ENCODE measurements at places on chromosomes 11 and 22.
A peak's percentile ranks its signal among the peaks of the same experiment; 100 is the strongest.

- DNase-seq: no peak
Measured at GRCh38 chr22:41913040-41913719, 1.7 kb downstream of the SHISA8 start.

- no peak for DNase-seq
Measured at GRCh38 chr11:41316751-41317150, 142.7 kb downstream of the LRRC4C start.

GRCh38 chr11:33160587-33160986, 693 bp downstream of the CSTF3 start:
- no peak for DNase-seq

DNA sequence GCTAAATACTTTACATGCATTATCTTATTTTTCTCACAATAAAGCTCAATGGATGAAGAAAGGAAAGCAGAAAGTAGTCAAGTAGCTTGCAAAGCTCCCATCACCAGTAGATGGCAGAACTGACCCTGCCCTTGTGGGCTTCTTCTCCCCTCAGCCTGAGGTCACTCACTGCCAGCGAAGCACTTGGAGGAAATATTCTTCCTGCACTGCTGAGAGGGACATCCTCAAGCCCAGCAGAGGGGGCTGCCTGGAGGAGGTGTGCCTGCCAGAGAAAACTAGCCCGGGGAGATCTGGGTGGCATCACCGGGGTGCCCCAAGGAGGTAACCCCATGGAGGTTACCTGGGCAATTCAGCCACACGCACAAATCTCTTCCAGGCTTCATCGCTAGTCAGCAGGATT, 6.6 kb downstream of the APOL4 start:
- peak; percentile 20 for DNase-seq

- DNase-seq: no peak
Measured at GRCh38 chr22:19994851-19995610, 21.6 kb downstream of the ARVCF start.

GRCh38 chr11:29984544-29984943, 32.3 kb downstream of the KCNA4 start:
- DNase-seq: no peak

- no peak for DNase-seq
Measured at GRCh38 chr11:9533736-9534473, 39.6 kb upstream of the WEE1 start.

DNA sequence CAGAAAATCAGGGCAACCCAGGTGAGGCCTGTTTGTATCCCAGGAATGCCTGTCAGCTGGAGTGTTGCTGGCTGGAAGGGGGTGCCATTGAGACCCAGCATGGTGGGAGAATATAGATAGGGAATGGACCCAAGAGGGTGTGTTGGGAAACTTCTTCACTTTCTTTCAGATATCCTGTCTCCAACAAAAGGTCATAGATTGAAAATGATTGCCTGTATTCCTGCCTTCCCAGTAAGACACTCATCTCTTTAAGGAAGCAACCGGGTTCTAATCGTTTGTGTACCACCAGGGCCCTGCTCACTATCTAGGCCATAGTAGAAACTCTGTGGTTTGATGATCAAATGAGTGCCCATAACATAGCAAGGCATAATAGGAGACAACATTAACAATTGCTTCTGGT, at the start of gene OR51I1:
OR51I1 (minus strand) TSS at position 101 of the 400 bp plus-strand sequence; CDS start at position 101, 0 bp downstream.
- no peak for DNase-seq

GRCh38 chr11:72585762-72586311, 88.4 kb downstream of the PDE2A start:
- DNase-seq: peak; percentile 74

GRCh38 chr22:45502215-45503049, at the start of gene FBLN1:
TSS of gene FBLN1 (plus strand) at chr22:45502883. CDS start at chr22:45502986, 103 bp downstream.
- no peak for DNase-seq

- peak; percentile 43 for DNase-seq
Measured at GRCh38 chr11:122105044-122105758, 10.8 kb downstream of the BLID start.

DNA sequence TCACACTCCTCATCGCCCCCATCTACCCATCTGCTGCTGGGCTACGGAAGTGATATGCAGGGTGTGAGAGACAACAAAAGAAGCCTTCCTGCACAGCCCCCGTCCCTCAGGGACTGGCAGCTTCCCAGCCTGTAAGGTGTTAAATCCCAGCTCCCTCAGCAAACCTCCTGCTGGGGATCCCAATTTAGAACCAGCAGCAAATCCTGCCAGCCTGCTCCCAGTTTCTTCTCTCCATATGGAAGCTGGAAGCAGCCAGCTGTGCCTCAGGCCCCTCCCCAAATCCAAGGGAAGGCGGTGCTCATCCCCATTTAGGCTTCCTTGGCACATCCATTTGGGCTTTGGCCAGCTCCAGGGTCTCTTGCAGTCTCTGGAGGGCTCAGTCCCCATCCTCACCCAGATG, 47.5 kb downstream of the PAMR1 start:
- no peak for DNase-seq

GRCh38 chr11:74069146-74070046, 60.5 kb upstream of the UCP3 start:
- no peak for DNase-seq

DNA sequence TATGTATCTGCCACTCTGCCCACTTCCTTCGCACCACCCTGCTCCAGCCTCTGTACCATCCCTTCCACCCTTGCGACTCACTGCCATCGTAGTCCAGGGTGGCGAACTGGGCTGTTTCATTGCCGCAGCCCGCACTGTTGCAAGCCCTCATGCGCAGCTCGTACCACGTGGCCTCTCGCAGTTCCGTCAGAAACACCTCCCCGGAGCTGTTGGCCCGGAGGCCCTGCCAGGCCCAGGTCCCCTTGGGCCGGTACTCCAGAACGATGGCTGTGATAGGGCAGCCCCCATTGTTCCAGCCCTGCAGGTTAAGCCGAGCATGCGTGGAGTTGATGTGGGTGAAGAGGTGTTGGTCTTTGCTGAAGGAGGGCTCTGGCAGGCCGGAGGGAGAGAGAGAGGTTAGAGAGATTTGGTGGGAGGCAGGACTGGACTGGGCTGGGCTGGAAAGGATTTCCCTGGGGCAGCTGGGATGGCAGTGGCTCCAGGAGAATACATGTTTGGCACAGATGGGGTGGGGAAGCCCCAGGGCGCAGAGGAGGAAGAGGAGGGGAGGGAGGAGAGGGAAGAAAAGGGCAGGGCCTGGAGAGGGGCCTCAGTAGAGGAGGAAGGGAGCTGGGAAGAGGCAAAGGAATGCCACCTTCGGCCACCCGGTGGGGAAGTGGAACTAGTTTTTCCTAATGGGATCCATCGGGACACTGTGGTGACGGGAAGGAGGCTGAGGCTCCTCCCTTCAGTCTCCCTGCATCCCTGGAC, 109.6 kb downstream of the CEP164 start:
- no peak for DNase-seq

- DNase-seq: no peak
Measured at GRCh38 chr22:43777286-43777685, 34.8 kb downstream of the EFCAB6 start.

DNA sequence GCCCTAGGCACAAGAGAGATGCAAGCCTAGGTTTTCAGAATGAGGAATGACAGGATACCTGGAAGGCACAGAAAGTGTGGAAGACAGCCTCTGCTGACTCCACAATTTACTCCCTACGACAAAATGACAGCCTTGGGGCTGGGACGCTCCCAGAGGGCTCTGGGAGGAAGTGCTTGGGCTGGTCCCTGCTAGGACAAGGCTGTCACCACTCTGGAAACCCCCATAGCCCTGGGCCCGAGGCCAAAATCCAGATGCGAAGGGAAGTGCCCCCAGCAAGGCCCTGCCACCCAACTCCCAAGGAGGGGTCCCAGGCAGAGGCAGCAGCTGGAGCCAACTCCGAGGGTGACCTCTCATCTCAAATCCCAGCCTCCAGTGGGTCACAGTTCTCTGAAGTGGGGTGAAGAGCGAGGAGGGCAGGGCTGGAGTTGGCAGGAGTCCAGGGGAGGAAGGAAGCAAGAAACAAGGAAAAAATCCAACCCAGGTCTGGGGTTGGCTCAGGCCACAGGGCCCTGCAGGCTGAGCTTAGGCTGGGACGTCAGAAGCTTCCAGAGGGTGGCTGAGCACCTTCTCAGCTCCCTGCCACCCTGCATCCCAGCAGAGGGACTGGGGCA, 6.3 kb upstream of the CDC42EP2 start:
- DNase-seq: no peak

- no peak for DNase-seq
Measured at GRCh38 chr11:46285173-46285572, 7.7 kb downstream of the CREB3L1 start.

DNA sequence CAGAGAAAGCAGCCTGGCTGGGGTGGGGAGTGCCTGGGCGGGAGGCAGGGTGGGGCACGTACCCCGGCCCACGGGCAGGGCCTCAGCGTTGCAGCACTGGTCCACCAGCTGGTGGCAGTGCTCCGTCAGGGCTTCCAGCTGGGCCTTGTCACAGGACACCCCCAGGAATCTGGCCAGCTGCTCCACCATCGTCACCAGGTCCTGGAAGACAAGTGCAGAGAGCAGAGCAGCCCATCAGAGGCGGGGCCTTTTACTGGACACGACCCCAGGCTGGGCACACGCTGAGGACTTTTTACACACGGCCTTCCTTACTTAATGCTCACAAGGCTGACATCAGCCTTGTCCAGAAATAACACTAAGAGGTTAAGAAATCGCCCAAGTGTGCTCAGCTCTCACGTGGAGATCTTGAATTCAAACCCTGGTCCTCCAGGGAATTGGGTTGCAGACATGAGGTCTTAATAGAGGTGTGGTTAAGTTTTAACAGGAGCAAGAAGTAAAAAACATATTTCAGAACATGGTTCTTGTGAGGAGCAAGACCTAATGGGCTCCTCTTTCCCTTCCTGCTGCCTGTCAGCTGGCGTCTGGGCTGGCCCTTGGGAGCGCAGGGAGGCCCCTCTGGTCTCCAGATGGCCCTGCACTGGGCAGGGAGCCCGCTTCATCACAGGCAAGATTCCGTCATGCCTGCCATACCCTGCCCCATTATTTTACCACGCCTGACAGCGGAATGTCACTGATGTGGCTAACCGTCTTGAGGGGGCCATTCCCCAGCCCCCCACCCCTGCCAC, 17.1 kb upstream of the EFCAB6 start:
- no peak for DNase-seq

DNA sequence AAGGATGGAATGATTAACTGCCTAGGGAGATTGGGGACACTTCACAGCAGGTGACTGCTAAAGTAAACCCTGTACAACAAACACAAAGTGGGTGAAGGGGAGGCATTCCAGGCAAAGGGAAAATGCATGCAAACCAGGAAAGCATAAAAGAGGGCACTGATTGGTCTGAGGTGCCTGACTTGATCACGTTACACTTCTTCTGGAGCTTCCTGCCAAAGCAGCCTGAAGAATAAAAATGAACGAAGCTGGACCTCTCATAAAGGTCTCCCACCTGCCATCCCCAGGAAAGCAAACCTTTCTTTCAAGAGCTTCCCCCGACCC, 46.7 kb upstream of the SCUBE2 start:
- peak; percentile 96 for DNase-seq
